Suppressor macrophage (primary cell): ENCODE measurements at places on chromosomes 1 and 21.
A peak's percentile ranks its signal among the peaks of the same experiment; 100 is the strongest.

- peak; percentile 96 for DNase-seq
Measured at GRCh38 chr1:181135815-181136737, 47.6 kb downstream of the IER5 start.

GRCh38 chr21:42179316-42179715 lies 39.6 kb upstream of the ABCG1 start:
- no peak for DNase-seq

DNA sequence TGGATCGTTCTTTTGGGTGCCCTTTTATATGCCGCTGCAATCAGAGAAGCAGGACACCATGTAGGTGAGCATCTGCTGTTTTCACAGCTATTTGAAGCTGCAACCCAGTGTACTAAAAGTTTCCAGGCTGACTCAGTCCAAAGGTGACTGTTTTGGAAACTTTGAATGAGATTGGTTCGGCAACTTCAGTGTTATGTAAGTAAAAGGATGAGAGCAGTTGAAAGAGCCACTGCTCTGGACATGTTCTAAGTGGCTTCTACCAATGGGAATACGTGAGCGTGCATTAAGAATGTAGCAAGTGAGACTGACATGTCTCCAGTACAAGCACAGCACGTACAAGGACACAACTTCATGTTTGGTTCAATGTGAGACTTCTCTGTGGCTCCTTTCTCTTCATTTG lies 55.6 kb downstream of the DDR2 start:
- no peak for DNase-seq

DNA sequence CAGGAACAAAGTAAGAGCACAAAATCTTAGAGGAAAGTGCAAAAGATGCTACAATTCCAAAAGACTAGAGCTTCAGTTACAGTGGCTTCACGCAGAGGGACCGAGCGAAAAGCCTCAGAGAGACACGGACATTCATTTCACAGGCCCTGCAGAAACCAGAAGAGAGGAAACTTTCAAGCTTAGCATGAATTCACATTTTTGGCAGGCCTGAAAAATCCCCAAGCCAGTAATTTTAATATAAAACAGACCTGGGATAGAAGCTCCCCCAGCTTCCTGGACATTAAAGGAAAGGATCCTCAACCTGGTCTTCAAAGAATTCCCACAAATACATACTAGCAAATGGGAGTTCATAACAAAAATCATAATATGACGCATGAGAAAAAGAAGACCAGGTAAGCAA lies 66.2 kb downstream of the HSF2BP start:
- no peak for DNase-seq

GRCh38 chr1:89277725-89278124 lies 5.1 kb upstream of the GBP5 start:
- DNase-seq: no peak

GRCh38 chr21:37793660-37794059 lies 122.6 kb downstream of the KCNJ6 start:
- no peak for DNase-seq

DNA sequence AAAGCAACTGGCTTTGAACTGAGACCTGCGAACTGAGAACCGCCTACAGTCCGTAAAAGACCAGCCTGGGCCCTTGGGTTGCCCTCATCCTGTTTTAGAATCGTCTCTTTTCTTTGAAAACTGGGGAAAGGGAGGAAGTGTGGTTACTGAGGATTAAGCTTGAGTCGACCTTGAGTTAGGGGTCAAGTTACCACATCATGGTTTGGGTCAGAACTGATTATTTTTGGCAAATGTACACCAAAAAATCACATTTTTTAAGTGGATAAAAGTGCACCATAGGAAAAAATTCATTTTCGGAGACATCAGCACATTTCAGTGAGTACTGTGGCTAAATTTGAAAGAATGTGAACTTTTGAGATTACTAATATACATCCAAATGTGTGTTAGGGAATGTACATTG lies 76.9 kb upstream of the KAZN start:
- no peak for DNase-seq
